ENCODE measurements at places on chromosomes 3 and 15. TPM values are rescaled to one million over a fixed set of nuclear protein-coding genes. Genes with fewer than 3 reads are reported as not detected.

Gene FAM107A
- 48.1 TPM for total RNA-seq

Gene CDHR4
- not detected for total RNA-seq

Gene RAB6B
- 0.72 TPM for total RNA-seq

Gene CADPS
- total RNA-seq = not detected

Gene LDHAL6B
- total RNA-seq = not detected
